SJSA1 (cell line): ENCODE measurements at places on chromosomes 6 and 20. TPM values are rescaled to one million over a fixed set of nuclear protein-coding genes. Genes with fewer than 3 reads are reported as not detected.
A peak's percentile ranks its signal among the peaks of the same experiment; 100 is the strongest.

- no peak overlapping the region for H3K27ac ChIP-seq
- 0 out of 2 replicates have a peak, but pooled peaks cover 2% of the 10 kb centered on the region for H3K36me3 ChIP-seq
- no peak for DNase-seq
- peaks cover 53% of the 10 kb centered on the region for H3K4me1 ChIP-seq
Measured at GRCh38 chr20:53888951-53889350, 181.4 kb downstream of the BCAS1 start.

DNA sequence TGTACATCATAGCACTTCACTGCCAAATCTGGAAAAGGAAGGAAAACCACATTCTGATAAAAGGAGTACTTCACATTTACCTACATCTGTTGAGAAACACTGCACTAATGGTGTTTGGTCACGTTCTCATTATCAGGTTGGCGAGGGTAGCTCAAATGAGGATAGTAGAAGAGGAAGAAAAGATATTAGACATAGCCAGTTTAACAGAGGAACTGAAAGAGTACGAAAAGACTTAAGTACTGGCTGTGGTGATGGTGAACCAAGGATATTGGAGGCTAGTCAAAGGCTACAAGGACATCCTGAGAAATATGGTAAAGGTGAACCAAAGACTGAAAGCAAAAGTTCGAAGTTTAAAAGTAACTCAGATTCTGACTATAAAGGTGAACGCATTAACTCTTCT is 32.0 kb upstream of the GJA10 start:
- H3K27ac ChIP-seq: no peak overlapping the region
- no peaks in the 10 kb centered on the region for H3K27me3 ChIP-seq
- no peak overlapping the region for H3K4me3 ChIP-seq
- H3K36me3 ChIP-seq: peaks cover 81% of the 10 kb centered on the region
- no peaks in the 10 kb centered on the region for H3K4me1 ChIP-seq
- DNase-seq: no peak

GRCh38 chr6:83108378-83108777 is 40.9 kb downstream of the DOP1A start:
- H3K36me3 ChIP-seq: peaks cover 3% of the 10 kb centered on the region; the same call in 1 of the 2 replicates
- H3K27me3 ChIP-seq: no peaks in the 10 kb centered on the region
- no peaks in the 10 kb centered on the region for H3K4me1 ChIP-seq
- H3K27ac ChIP-seq: no peak overlapping the region
- no peak for DNase-seq
- no peak overlapping the region for H3K4me3 ChIP-seq

DNA sequence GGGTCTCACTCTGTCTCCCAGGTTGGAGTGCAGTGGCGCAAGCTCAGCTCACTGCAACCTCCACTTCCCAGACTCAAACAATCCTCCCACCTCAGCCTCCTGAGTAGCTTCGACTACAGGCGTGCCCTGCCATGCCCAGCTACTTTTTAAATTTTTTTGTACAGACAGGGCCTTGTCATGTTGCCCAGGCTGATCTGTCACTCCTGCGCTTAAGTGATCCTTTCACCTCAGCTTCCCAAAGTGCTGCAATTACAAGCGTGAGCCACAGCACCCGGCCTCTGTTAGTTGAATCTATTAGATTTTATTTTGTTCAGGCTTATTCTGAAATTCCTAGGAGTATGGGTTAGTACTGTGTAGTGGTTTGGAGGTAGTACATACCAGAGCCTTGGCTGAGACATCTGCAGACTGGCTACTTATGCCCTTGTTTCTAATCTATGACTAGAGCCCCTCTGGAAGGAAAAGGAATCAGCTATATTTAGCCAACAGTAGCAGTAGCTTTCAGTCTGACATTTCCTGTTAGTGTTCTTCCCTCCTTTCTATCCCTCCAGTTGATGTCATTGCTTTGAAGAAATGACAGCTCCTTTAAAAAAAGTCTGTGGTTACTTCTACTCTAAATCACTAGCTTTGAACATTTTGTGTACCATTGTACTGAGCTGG is 74.4 kb downstream of the ITCH start:
- H3K4me1 ChIP-seq: no peaks in the 10 kb centered on the region
- no peaks in the 10 kb centered on the region for H3K27me3 ChIP-seq
- H3K27ac ChIP-seq: no peak overlapping the region
- DNase-seq: no peak
- H3K36me3 ChIP-seq: peaks cover 70% of the 10 kb centered on the region

GRCh38 chr20:54017846-54018245 is 52.5 kb downstream of the BCAS1 start:
- no peaks in the 10 kb centered on the region for H3K36me3 ChIP-seq
- no peaks in the 10 kb centered on the region for H3K4me1 ChIP-seq
- no peak for DNase-seq
- H3K4me3 ChIP-seq: no peak overlapping the region
- H3K27ac ChIP-seq: no peak overlapping the region

- H3K4me1 ChIP-seq: peaks cover 22% of the 10 kb centered on the region
- H3K27ac ChIP-seq: no peak overlapping the region
- no peaks in the 10 kb centered on the region for H3K36me3 ChIP-seq
- no peak for DNase-seq
- no peak overlapping the region for H3K4me3 ChIP-seq
Measured at GRCh38 chr6:166538297-166539010, 48.0 kb downstream of the RAMACL start.

DNA sequence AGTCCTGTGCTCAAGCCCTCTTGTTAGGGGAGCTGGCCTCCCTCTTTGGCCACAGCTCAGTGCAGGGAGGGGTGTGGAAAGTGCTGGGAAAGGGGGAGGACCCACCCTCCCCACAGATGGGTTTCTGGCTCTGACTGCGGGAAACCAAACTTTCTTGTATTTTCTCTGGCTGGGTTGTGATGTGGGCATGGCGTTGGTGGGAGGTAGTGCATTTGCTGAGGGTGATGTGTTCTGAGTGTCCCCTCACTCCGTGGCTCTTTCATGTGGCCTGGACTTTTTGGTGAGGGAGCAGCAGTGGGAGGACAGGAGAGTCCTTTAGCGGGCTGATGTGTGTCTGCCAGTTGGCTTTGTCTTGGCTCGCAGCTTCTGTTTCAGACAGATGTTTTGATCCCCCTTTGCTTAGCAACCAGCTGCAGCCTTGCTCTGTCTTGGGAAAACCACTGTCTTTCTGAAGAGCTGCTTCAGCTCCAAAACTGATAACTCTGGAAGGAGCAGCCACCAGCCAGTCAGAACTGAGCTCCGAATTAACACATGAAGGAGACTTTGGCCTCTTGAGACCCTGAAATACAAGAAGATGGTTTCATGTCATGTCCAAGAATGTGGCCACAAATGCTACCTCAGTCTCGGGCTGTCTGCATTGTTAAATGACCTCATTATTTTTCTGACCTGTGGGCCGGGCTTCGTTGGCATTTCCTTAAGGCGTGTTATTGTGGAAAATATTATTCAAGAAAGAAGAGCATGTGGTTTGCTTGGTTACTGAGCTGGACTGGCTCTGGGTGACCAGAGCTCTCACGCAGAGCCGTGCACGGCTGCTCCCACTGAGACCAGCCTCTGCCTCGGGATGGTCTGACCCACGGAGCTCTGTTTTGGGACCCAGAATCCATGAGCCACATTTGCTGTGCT is 21.5 kb downstream of the SYNJ2 start:
- H3K4me3 ChIP-seq: no peak overlapping the region
- no peaks in the 10 kb centered on the region for H3K27me3 ChIP-seq
- H3K4me1 ChIP-seq: peaks cover 32% of the 10 kb centered on the region
- no peaks in the 10 kb centered on the region for H3K36me3 ChIP-seq

DNA sequence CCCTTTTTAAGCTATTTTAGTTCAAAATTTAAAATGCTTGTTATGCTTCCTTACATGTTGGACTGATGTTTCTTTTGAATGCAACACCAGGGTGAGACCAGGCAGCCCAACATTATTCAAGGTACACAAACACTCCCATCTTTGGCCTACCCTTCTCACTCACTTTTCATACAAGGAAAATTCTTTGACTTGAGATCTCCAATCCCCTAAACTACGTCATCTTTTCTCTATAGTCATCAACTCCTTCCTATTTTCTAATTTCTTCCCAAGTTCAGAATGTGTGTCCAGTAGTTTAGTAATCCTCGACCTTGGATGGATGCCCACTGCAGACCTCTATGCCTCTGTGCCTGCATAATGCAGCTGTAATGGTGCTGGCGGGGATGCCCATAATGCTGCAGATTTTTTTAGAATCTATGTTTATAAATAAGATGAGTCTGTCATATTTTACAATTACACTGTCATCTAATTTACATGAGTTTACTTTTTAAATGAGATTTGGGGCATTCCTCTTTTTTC is 108.7 kb downstream of the ID4 start:
- H3K4me1 ChIP-seq: no peaks in the 10 kb centered on the region
- no peak overlapping the region for H3K27ac ChIP-seq
- no peaks in the 10 kb centered on the region for H3K27me3 ChIP-seq
- no peak for DNase-seq
- no peaks in the 10 kb centered on the region for H3K36me3 ChIP-seq

- H3K4me3 ChIP-seq: no peak overlapping the region
- no peak overlapping the region for H3K27ac ChIP-seq
- H3K4me1 ChIP-seq: no peaks in the 10 kb centered on the region
- no peaks in the 10 kb centered on the region for H3K36me3 ChIP-seq
Measured at GRCh38 chr6:127100510-127101140, 17.8 kb upstream of the RSPO3 start.

GRCh38 chr6:89997456-89998445 is 103.5 kb downstream of the GJA10 start:
- DNase-seq: peak; percentile 95
- H3K27ac ChIP-seq: peak overlapping the region; percentile 77
- H3K4me1 ChIP-seq: peaks cover 62% of the 10 kb centered on the region
- H3K36me3 ChIP-seq: no peaks in the 10 kb centered on the region
- no peak overlapping the region for H3K4me3 ChIP-seq
- H3K27me3 ChIP-seq: no peaks in the 10 kb centered on the region

DNA sequence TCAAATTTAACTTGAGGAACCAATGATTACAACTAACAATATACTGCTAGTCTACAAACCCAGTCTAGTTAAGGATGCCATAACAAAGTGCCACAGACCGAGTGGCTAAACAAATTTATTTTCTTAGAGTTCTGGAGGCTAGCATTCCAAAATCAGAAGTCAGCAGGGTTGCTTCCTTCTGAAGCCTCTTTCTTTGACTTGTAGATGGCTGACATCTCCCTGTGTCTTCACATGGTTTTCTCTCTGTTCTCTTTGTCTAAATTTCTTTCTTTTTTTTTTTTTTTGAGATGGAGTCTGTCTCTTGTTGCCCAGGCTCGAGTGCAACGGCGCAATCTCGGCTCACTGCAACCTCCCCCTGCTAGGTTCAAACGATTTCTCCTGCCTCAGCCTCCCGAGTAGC is 56.1 kb downstream of the NCOA3 start:
- no peaks in the 10 kb centered on the region for H3K36me3 ChIP-seq
- no peak for DNase-seq
- no peak overlapping the region for H3K27ac ChIP-seq
- H3K27me3 ChIP-seq: no peaks in the 10 kb centered on the region

GRCh38 chr20:10231290-10231689 is 12.7 kb downstream of the SNAP25 start:
- H3K27ac ChIP-seq: no peak overlapping the region
- no peaks in the 10 kb centered on the region for H3K27me3 ChIP-seq
- no peaks in the 10 kb centered on the region for H3K4me1 ChIP-seq
- no peaks in the 10 kb centered on the region for H3K36me3 ChIP-seq
- H3K4me3 ChIP-seq: no peak overlapping the region
- DNase-seq: no peak

- H3K27me3 ChIP-seq: peaks cover 7% of the 10 kb centered on the region; the same call in 1 of the 2 replicates
- no peak for DNase-seq
- H3K36me3 ChIP-seq: no peaks in the 10 kb centered on the region
- H3K27ac ChIP-seq: no peak overlapping the region
- H3K4me1 ChIP-seq: no peaks in the 10 kb centered on the region
Measured at GRCh38 chr20:59992526-59993084, 34.4 kb downstream of the CDH26 start.

The DUSP15 gene
- total RNA-seq: 1.5 and 3.4 TPM in 2 replicates

The OARD1 gene
- total RNA-seq: 9.5 and 12.9 TPM in 2 replicates

The OR2J3 gene
- total RNA-seq: not detected in 2 replicates

The FAM217A gene
- total RNA-seq: not detected in 2 replicates

The COMMD7 gene
- 43.8 and 53.3 TPM in 2 replicates for total RNA-seq

The NOX3 gene
- not detected in 2 replicates for total RNA-seq

The MCCD1 gene
- not detected in 2 replicates for total RNA-seq

The ADTRP gene
- total RNA-seq: 0.58 TPM in 1 of 2 replicates, not detected in the other

The HRH3 gene
- total RNA-seq: not detected in 2 replicates

The COL20A1 gene
- not detected in 2 replicates for total RNA-seq
